Cerebellum (tissue), 4 donors: ENCODE measurements at places on chromosomes 4 and X. TPM values are rescaled to one million over a fixed set of nuclear protein-coding genes. Genes with fewer than 3 reads are reported as not detected.

- DNase-seq: no peak
Observed at GRCh38 chrX:150954951-150955350, 28.2 kb upstream of the HMGB3 start.

The GRIA3 gene
- 33.8 TPM for total RNA-seq

- DNase-seq: no peak
Observed at GRCh38 chr4:188053302-188053701, 56.1 kb downstream of the TRIML2 start.

The CA5B gene
- 10.2 TPM for total RNA-seq
